DMS153 (cell line): ENCODE measurements at places on chromosomes 6 and 20.

DNA sequence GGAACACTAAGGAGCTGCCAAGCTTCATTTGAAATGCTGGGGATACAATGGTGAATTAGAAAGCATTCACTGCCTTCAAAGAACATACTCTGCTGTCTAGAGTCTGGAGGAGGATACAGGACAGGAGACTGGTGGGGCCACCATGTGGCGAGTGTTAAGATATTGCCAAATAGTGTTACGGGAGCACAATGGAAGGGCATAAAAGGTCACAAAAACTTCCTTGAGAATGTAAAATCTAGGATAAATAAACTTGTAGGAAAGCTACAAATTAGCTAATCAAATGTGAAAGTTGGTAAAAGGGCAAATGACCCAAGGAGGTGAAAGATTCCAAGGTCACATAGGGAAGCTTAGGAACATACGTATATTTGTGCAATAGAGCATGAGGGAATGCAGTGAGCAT is 271.7 kb downstream of the RFPL4B start:
- no peak for DNase-seq

- DNase-seq: no peak
Measured at GRCh38 chr6:1604158-1605003, 5.3 kb upstream of the FOXC1 start.

DNA sequence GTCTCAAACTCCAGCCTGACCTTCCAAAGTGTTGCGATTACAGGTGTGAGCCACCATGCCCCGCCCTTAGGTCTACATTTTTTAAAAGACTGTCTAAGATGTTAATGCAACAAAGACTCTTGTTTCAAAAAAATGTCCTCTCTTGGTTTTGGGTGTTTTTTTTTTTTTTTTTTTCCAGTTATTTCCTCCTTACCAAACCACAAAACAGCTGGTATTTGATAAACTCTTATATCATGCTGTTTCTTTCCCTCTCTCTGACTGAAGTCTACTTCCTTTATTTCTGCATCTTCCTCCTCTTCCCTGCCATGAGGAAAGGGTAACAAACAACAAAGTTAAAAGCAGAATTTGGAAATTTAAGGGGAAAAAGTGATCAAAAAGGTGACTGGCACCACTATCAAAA is 21.2 kb downstream of the STK38 start:
- DNase-seq: no peak

DNA sequence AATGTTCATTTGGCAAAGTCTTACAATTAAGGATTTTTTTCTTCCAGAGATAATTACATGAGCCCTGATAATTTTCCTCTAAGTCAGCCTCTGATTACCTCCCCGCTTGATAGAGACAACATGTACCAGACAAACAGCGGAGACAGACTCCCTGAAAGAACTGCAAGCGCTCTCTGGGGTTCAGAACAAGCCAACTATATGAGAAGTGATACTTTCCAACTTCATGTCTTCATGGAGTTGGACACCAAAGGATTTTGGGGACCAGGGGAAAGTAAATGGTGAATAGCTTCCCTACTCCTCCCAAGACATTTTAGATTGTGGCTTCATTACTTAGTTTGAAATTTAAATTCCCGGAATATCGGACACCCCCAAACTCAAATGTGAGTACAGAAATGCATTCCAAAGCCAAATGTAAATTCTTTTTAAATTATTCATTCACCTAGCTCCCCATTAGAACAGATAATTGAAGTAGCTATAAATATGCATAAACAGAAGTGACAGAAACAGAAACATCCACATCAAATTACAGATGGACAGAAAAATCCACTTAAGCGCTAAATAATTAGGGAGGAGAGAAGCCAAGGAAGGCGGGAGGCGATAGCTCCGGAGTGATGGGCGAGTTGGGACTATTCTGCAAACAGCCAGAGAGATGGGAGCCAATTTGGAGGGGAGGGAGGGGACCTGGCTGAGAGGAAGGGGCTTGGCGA is 129.7 kb upstream of the AKAP12 start:
- DNase-seq: no peak

DNA sequence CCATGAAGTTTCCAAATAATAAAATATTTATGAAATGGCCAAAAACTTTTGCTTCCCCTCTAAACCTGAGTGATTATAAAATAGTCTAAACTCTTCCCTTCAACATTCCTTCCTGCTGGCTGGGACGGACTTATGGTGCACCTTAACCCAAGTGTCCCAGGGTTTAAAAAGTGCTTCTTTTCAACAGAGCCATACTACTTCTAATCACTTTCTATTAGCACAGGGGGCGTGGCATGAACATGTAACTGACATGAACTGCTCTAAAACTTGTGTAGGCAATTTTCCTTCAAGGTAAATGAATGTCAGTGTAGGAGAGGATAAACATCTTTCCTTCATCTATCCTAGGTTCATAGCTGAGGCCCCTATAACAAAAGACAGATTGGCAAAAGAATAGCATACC is 163.6 kb upstream of the RIMS1 start:
- DNase-seq: no peak

DNA sequence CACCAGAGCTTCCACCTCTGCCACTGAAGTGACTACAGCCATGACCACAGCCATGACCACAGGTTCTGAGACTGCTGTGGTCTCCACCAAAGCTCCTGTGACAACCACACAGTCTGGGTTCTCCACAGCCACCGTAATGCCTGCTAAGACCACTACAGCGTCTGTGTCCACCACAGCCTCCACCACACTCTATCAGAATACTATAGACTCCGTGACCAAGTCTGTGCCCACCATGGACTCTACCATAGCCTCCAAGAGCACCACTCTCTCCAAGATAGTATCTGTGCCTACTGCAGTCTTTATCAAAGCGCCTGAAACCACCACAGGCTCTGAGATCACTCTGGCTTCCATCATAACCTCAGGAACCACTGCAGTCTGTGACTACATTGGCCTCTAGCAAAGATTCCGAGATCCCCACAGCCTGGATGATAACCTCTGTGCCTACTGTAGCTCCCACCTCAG is 18.3 kb upstream of the MUC21 start:
- no peak for DNase-seq

DNA sequence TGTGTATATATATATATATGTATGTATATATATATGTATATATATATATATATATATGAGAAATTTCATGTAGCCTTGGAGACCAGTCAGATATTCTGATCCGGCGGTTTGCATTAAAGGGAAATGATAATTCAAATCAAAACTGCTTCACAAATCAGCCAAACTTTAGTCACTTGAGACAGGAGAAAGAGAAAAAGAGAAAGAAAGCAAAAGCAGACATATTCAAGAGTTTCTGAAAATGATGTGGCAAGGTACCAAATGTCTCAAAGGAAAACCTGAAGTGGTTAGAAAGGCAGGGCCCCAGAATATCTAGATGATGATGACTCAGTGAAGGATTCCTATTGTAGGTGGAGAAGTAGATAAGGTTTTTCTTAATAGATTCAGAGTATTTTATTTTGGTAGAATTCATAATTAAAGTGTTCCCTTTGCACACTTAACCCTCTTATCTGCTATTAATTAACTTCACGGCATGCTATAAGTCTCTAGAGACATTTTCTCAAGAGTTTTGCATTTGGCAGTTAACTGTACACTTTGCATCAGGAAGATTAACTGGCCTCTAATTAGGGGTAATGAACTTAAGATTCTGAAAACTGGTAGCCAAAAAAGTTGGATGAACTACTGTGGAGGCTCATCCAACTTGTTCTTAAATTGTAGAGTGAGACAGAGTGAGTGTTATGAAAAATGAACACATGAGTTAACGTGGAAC is 50.1 kb upstream of the ASF1A start:
- no peak for DNase-seq

GRCh38 chr6:144586986-144587385 is 301.9 kb downstream of the UTRN start:
- DNase-seq: no peak

DNA sequence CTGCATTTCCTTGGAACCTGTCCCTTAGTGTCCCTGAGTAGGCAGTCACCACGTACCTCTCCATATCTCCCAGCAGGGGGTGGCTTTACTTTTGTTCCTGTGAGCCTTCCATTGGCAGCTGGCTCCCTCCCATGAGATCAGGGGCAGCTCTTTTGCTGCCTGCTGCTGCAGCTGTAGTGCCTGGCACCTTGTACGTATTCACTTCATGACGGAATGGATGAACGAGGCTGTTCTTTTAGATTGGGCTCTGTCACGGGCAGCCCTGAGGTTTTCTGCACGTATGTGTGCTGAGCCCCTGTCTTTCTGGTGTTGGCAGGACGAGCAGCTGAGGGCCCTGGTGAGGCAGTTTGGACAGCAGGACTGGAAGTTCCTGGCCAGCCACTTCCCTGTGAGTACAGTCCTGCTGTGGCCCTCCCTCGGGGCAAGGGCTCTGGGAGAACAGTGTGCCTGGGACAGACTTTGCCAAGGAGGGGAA is 14.6 kb downstream of the MYBL2 start:
- peak; percentile 35 for DNase-seq

DNA sequence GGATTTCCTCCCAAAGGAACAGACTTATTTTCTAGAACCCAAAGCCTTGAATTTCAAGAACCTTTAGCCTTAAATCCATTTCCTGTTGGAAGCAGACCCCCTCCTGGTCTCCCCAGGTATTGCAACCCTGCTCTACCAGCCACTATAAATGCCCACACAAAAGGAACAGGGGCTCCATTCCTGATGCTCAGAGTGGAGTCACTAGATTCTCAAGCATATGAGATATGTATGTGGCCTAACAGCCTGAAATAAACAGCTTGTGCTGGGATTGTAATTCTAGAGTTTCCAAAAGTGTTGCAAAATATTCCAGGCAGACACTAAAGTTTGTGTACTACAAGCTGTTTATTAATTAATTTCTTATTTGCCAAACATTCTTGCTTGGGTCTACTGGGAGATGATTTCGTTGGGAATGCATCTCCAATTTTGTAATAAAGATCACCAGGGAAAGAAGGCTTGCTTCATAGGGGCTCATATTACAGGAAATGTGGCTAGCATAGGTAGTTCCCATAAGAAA is 44.8 kb downstream of the RIPOR3 start:
- DNase-seq: no peak

- no peak for DNase-seq
Measured at GRCh38 chr20:37714978-37715672, 21.3 kb downstream of the CTNNBL1 start.

- DNase-seq: no peak
Measured at GRCh38 chr6:42877695-42878094, 1.7 kb upstream of the RPL7L1 start.

GRCh38 chr20:2692036-2692885 is at the start of gene EBF4:
TSS of gene EBF4 (plus strand) at chr20:2692780. CDS start at chr20:2693646, 866 bp downstream.
- DNase-seq: no peak

GRCh38 chr6:43870660-43871061 is 100.7 kb downstream of the VEGFA start:
- no peak for DNase-seq

GRCh38 chr6:164034602-164035140 is 620.2 kb downstream of the QKI start:
- no peak for DNase-seq

DNA sequence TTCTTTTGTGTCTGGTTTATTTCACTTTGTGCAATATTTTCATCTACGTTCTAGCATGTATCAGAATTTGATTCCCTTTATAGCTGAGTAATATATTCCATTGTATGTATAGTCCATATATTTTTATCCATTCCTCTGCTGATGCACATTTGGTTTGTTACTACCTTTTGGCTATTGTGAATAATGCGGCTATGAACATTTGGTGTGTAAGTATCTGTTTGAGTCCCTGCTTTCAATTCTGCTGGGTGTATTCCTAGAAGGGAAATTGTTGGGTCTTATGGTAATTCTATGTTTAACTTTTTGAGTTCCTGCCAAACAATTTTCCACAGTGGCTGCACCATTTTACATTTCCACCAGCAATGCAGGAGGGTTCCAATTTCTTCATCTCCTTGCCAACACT is 52.4 kb downstream of the DNAH8 start:
- no peak for DNase-seq

- no peak for DNase-seq
Measured at GRCh38 chr6:52423971-52424381, 3.8 kb downstream of the EFHC1 start.

GRCh38 chr6:73388800-73389512 is 5.7 kb upstream of the DDX43 start:
- peak; percentile 51 for DNase-seq

DNA sequence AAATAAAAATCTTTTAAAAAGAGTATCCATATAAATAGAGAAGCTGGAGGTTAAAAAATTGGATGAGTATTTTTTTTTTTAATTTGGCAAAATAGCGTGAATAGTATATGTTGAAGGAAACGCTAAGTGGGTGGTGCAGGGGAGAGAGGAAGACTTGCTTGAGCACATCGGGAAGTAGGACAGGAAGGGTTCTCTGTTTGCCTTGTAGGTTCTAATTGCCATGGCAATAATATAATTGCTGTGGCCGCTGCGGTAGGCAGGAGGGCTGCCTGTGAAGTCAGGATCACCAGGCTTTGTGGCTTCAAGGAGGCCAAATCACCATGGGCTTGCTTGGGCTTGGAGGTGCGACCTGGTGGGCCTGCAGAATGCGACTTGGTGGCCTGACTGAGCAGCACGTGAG is 35.1 kb downstream of the IGF2R start:
- no peak for DNase-seq

- DNase-seq: no peak
Measured at GRCh38 chr6:113636357-113636824, 220.8 kb upstream of the MARCKS start.

DNA sequence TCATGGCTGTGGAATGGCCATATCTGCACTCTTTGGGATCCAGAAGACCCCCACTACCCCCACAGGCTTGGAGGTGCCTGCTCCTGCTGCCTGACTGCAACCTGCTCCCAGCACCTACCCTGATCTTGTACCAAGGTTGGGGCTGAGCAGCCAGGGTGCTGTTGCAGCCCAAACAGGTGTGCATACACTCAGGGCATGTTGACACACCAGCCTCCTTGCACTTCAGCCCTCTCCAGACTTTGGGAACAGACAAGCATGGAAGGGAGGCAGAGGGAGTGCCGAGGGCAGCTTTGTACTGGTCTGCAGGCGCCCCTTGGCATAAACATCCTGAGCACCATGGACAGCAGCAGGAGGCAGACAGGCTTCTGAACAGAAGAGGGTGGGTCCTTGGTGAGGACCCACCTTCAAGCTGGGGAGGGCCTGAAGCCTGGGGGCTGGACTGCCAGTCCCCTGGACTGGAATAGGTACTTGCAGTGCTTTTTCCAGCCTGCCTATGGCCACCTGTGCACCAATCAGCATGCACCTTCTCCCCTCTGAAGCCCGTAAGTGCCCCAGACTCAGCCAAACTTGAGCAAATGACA is 1675.8 kb downstream of the HACE1 start:
- no peak for DNase-seq

DNA sequence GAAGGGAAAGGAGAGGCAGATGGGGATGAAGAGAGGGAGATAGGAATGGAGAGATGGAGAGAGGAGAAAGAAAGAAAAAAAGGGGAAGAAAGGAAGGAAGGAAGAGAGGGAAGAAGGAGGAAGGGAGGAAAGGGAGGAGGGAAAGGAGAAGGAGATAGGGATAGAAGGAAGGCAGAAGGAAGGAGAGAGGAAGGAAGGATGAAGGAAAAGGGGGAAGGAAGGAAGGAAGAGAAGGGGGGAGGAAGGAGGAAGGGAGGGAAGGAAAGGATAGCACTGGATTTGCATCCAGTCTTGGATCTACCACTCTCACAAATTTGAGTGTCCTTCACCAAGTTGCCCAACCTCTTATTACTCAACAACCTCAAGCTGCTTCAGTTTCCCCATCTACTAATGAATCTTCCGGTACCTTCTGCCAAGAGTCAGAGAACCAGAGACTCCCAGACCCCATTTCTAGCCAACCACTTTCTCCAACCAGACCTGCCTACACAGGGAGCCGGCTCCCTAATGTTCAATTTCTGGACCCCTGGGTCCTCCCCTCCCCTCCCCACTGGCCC is 79.7 kb upstream of the FOXP4 start:
- DNase-seq: no peak
